Ureter (tissue), 1 donor: ENCODE measurements at places on chromosomes 3 and 15. TPM values are rescaled to one million over a fixed set of nuclear protein-coding genes. Genes with fewer than 3 reads are reported as not detected.

The SRGAP3 gene
- total RNA-seq, result 51.2 TPM

The SH2D7 gene
- not detected for total RNA-seq

The SLC6A20 gene
- total RNA-seq, result not detected

The KBTBD12 gene
- 5.5 TPM for total RNA-seq

The SPTBN5 gene
- 11.9 TPM for total RNA-seq

The ANKUB1 gene
- total RNA-seq, result not detected

The C3orf20 gene
- total RNA-seq, result 0.31 TPM

The SLC30A4 gene
- total RNA-seq, result 5.8 TPM

The APBA2 gene
- 9.5 TPM for total RNA-seq

The TXNRD3 gene
- 12.3 TPM for total RNA-seq

The MELTF gene
- 3.4 TPM for total RNA-seq

The CCR8 gene
- total RNA-seq, result not detected

The DBR1 gene
- total RNA-seq, result 17.3 TPM

The PPIP5K1 gene
- total RNA-seq, result 120 TPM

The IL20RB gene
- 4.3 TPM for total RNA-seq

The IGDCC3 gene
- 1.6 TPM for total RNA-seq

The CLDN16 gene
- 1.1 TPM for total RNA-seq

The PCSK6 gene
- 14.5 TPM for total RNA-seq

The ARNT2 gene
- 7.2 TPM for total RNA-seq

The SORD gene
- 43.1 TPM for total RNA-seq
